ENCODE measurements at places on chromosomes 1 and 21.

GRCh38 chr1:64669098-64669675 is 75.7 kb upstream of the RAVER2 start:
- no peak for DNase-seq

- no peak for DNase-seq
Measured at GRCh38 chr21:36799869-36800268, 101.0 kb downstream of the SIM2 start.

- no peak for DNase-seq
Measured at GRCh38 chr1:101920577-101920976, 76.1 kb downstream of the OLFM3 start.

GRCh38 chr1:1419813-1420653 is 1.0 kb downstream of the ANKRD65 start:
- DNase-seq, result peak; percentile 43

- DNase-seq, result peak; percentile 66
Measured at GRCh38 chr1:234531151-234531635, 52.2 kb upstream of the TARBP1 start.

- no peak for DNase-seq
Measured at GRCh38 chr1:38563942-38564735, 295.4 kb downstream of the RRAGC start.

- DNase-seq, result peak; percentile 86
Measured at GRCh38 chr1:37486680-37487618, 12.6 kb downstream of the ZC3H12A start.

- DNase-seq, result no peak
Measured at GRCh38 chr1:40684669-40685068, 6.8 kb upstream of the NFYC start.

DNA sequence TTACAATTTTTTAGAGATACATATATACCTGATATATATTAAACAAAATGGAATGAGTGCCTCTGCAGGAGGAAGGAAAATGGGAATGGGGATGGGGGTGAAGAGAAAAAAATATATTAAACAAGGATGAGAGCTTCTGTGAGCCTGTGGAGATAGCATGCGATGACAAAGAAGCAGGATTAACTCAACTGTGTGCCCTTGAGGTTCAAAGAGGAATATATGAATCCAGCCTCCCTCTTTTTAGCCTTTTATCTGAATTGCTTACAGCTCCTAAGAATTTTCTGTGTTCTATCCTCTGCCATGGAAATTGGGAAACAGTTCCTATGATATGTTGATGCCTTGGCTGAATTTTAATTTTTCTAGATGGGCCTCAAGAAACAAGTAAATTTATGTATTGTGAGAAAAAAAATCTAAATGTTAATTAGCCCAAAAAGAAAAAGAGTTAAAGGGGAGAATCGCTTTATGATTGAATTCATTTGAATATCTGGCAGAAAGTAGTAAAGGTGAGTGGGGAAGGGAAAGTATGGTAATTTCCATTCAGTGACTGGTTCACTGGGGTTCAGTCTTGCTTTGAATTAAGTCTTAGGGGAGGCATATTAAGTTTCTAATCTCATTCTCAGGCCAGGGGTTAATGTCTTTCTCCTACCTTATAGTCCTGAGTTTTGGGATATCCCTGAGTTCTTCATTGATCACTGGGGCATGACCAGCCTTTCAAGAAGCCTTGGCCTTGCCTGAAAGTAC is 106.3 kb upstream of the HMCN1 start:
- no peak for DNase-seq

DNA sequence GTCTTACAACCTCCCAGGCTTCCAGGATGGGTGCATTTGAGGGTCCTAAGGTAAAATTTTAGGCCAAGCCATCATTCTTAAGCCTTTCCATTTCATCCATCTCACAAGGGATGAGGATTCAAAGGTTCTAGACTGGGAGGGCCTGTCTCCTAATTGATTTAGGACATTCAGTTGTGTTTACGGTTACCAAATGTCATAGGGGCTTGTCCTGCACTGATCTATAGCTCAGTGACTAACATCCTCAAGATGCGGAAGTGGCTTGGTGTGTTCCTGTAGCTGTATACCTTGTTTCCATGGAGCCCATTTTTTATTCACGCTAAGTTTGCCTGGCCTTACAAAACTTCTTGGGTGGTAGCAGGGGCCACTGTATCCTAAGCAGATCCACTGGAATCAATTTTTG is 52.8 kb downstream of the DUSP10 start:
- no peak for DNase-seq

DNA sequence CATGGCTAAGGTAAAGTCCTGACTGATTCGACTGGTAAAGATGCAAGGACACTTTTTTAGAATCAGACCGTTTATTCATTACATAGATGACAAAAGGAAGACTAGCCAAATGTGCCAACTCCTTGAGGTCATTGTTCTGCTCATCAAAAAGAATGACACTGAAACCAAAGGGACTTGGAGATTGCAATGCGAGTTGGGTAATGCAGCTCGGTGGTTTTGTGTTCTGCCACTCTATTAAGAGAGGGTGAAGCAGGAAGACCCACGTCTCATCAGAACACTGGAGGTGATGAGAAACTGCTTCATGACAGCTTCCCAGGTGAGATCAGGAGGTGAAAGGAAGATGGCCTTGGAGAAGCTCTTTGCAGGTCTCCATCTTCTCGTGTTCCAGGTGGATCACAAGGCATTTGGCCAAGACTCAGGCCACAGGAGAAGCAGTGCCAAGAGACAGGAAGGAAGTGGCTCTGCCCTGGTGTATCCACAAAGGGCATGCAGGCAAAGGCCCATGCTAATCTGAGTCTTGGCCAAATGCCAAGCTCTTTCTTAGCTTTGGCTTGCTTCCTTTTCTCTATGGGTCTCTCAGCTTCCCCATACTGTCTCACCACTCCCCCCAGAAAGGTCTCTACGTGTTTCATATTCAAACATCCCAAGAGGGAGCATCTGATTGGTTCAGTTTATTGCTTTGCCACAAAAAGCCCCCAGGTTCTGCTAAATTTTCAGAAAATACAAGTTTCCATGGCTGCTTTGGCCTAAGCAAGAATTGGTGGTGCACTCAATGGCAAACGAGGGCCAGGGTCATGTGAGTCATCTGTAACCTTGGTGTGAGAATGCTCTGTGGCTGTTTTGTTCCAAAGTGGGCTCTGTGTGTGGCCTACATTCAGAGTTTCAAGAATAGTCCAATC is 5.7 kb upstream of the CCT8 start:
- no peak for DNase-seq

GRCh38 chr1:203207751-203208150 is 21.2 kb upstream of the CHI3L1 start:
- DNase-seq, result peak; percentile 16

DNA sequence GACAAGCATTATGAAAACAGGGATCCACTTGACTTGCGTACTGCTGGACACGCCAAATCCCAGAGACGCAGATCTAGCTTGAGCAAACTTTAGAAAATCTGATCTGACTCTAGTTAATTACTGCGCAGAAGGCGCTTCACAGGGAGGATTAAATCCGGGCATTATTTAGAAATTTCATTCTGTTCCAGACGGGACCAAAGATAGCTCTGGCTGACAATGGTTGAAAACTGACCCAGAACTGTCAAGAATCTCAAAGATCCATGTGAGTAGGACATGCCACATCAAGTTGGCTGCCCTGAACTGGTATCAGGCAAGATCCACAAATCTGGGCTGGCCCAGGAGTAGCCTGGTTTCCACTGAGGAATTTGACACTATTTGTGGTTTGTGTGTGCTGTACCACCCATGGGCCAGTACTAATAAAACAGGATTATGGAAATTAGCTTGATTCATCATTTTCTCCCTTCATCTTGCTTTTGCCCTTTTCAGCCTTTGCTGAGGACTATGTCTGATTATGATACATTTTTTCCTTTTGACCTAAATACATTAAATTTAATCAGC is 171.0 kb downstream of the VAV3 start:
- no peak for DNase-seq
